ENCODE measurements at places on chromosomes 2 and 18.

GRCh38 chr2:96493072-96493471 is 12.1 kb downstream of the NEURL3 start:
- no peak for DNase-seq

GRCh38 chr2:27667446-27667845 is 3.8 kb downstream of the SLC4A1AP start:
- no peak for DNase-seq

DNA sequence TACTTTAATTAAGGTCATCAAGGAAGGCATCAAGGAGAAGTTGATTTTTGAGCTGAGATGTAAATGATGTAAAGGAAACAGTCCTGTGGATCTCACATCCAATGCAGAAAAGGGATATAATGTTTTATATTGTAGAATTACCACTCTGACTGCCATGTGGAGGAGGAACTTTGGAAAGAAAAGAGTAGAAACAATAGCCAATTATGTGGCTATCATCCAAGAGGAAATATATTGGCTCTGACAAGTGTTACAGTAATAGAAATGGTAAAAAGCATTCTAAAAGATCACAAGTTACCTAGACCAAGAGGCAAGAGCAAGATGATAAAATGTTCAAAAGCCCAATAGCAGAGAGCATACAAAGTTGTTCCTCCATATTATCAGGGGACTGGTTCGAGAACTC is 26.8 kb downstream of the BARD1 start:
- DNase-seq, result no peak

GRCh38 chr2:54638103-54638502 is 85.4 kb upstream of the EML6 start:
- DNase-seq, result no peak

DNA sequence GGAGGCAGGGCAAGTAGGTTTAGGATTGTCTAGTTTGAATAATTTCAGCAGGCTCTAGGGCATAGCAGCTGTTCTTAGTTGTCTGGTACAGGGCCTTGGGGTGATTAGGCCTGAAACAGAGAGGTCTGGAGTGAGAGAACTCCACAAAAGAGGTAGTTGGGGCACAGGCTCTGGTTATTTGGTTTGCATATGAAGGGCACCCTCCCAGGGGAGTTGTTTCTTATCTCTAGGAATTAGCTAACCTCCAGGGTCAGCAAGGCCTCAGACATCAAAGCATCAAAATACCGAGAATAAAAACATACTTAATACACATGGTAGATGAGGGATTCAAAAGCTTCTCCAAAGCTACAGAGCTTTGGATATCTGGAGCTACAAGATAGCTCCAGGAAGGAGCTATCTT is 38.3 kb upstream of the SLC14A2 start:
- no peak for DNase-seq

DNA sequence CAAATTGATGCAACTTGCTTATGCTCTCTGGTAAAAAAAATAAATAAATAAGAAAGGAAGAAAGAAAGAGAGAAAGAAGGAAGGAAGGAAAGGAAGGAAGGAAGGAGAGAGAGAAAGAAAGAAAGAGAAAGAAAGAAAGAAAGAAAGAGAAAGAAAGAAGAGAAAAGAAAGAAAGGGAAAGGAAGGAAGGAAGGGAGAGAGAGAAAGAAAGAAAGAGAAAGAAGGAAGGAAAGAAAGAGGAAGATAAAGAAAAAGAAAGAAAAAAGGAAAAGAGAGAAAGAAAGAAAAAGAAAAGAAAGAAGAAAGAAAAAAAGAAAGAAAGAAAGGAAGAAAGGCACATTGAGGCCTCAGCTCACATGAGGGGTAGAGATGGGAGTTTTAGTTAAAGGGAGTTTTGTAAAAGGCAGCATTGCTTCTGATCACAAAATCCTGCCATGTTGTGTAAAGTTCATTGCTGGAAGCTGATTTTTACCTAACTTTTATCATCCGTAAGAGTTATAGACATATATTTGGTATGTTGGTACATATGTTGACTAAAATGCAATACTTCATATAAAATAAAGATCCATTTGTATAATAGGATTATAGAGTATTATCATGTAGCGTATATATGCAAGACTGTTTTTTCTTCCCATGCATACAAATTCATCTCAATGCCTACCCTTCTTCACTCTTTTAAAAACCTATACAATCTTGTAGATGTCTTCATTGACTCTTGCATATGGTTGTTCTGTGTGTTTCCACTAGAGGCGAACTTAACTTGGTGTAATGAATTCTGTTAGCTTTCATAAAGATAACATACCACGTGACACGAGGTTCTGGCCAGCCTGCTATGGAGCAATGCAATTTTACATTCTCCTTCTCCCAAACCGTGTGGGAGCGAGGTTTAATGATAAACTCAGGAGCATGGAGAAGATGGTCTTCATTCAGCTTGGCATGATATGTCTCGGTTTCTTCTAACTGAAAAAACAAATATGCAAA is 32.8 kb downstream of the MYOM1 start:
- no peak for DNase-seq

GRCh38 chr18:80201739-80202138 is 45.6 kb downstream of the PARD6G start:
- no peak for DNase-seq

Measured in iris pigment epithelial cell (primary cell).